Activated naive CD4-positive, alpha-beta T cell treated with anti-CD3 and anti-CD28 coated beads for 36 hours (primary cell): ENCODE measurements at places on chromosomes 16 and 17. TPM values are rescaled to one million over a fixed set of nuclear protein-coding genes. Genes with fewer than 3 reads are reported as not detected.

The ZNF764 gene
- total RNA-seq = 7.6 TPM

The OR1F1 gene
- total RNA-seq = not detected

The PERCC1 gene
- total RNA-seq = not detected

The HOXB1 gene
- total RNA-seq = not detected

The RBFOX1 gene
- not detected for total RNA-seq

The AGRP gene
- total RNA-seq = not detected

The OMG gene
- total RNA-seq = not detected
